Islet precursor cell (in vitro differentiated cells): ENCODE measurements at places on chromosomes 4 and X.

- DNase-seq, result no peak
Measured at GRCh38 chr4:105650190-105650589, 58.3 kb downstream of the INTS12 start.

DNA sequence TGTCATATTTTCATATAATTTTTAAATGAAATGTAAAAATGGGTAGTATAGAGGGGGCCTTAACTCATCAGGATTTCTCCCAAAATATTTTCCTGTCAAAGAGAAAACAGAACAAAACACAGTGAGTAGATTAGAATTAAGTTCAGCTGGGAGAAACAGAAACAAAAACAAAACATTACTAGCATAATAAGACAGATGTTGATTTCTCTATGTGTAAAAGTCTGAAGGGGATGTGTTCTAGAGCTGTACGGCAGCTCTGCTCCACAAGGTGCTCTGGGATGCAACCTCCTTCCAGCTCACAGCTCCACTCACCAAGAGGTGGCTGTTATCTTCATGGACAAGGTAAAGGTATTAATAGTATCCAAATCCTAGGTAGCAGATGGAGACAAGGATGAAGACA is 72.8 kb downstream of the ARHGEF38 start:
- no peak for DNase-seq

- no peak for DNase-seq
Measured at GRCh38 chr4:7112656-7113055, 44.8 kb upstream of the GRPEL1 start.

DNA sequence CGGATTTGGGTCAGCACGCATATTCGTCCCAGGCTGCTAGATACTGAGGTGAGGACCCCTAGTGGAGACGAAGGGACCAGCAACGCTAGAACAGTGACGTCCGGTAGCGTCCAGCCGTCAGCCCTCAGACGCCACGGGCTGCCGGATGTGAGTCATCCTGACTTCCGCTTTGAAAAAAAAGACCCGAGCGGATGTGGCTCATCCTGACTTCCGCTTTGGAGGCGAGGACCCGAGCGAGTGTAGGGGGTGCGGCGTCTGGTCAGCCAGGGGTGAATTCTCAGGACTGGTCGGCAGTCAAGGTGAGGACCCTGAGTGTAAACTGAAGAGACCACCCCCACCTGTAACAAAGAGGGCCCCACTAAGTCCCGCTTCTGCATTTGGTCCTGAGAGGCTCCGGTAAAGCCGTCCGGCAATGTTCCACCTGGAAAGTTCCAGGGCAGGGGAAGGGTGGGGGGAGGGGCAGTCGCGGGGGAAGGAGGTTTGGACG is at the start of gene MAGEB2:
TSS of gene MAGEB2 (plus strand) at position 207 of the 487 bp plus-strand sequence. CDS start 3,018 bp downstream, outside the sequence.
- no peak for DNase-seq

GRCh38 chrX:103861200-103861599 is 29.1 kb upstream of the RAB9B start:
- DNase-seq, result no peak

DNA sequence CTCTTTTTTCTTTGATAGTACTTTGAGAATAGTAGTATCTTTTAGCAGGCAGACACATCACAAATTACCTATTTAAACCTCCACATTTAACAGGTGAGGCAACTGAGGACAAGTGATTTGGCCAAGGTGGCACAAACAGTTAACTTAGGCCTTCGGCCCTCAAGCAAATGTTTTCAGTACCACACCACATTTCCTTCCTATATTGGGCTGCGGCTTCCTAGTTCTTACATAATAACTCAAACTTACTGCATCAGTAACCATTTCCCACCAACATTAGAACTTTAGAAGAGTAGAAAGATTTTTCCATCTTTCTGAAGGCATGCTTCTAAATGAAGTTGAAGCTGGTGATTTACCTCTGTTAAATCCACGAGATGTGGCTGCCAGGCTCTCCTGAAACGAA is 63.2 kb upstream of the SLC4A4 start:
- DNase-seq, result no peak

DNA sequence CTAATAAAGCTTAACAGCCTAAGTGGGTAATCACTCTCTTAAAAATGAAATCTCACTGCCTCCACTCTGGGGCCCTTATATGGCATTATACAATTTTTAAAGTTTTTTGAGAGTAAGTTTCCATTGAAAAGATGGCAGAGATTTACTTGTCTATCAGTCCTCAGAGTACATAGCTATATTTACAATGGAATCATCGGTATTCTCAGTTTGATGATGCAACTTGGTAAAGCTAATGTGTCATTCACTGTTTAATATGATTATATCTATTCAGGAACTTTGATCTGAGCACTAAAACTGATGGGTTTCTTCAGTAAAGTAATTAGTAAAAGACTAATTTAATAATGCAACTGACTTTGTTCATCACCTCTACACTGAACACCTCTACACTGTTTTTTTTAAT is 51.6 kb downstream of the CT47B1 start:
- no peak for DNase-seq

- DNase-seq, result no peak
Measured at GRCh38 chr4:44674471-44674870, 3.7 kb upstream of the GUF1 start.

- DNase-seq, result no peak
Measured at GRCh38 chr4:2101346-2102044, 42.4 kb downstream of the NAT8L start.

DNA sequence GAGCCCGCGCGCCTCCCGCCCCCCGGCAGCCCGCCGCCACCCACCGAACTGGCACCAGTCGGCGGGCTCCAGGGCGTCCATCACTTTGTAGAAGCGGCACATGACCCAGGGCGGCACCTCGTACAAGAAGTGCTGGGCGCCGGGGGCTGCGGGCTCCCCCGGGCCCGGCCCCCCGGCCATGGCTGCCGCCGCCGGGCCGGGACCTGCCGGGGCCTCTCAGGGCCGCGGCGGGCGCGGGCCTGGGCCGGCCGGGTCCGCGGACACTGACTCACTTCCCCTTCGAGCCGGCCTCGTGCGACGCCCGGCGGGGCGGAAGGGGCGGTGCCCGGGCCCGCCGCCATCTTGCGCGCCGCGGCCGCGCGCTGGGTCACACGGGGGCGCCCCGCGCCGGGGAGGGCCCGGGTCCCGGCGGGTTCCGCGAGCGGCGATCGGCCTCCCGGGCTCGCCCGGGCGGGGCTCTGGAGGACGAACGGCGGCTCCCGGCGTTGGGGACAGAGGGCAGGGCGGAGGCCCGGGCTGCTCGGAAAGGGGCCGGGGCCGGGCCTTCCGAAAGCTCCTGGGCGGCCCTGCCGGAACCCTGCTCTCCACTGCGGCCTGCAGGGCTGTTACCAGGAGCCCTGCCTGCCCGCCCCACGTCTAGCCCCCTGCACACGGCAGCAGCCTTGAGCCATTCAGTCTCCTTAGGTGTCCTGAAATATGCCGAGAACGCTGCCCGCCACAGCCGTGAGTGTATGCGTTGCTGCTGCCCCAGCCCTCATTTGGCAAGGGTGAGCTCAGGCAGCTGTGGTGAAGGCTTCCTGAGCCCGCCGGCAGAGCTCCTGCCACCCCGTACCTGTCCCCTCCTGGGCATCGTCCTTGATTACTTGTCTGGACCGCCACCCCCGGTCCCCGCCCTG is at the start of gene IRAK1:
TSS of gene IRAK1 (minus strand) at position 270 of the 896 bp plus-strand sequence. CDS start at position 180, 90 bp downstream.
- DNase-seq, result no peak

DNA sequence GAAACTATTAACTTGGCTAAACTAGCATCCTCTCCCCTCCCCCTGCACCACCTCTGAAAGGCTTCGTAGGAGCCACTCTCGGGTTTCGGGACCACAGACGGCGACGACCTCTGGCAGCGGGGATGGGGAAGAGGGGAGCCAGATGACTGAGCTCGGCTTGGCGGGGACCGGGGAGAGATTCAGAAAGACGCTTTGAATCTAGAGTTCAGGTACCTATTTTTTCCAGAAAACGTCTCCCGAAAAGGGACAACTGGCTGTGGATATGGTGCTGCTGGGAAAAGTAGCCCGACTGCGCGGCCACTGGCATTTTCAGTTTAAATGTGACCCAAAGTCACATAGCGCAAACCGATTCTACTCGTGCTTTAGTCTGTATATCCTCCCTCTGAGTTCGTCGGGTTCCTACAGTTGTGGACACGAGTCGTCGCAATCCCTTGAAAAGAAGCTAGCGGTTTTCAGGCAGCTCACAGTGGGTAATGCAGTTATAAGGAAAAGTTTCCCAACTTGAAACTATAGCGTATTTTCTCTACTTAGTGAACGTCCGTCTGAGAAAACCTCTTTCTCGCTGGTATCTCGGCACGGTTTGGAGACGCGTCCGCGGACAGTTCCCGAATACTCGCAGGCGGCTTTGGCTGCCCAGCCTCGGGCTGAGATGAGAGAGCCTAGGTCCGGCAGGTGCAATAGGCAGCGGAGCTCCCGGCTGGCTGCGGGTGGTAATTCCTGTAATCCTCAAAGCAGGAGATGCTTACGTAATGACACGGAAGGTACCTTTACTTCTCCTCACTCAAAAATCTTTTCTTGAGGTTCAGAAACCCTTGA is 1.3 kb downstream of the PARM1 start:
- peak; percentile 58 for DNase-seq

- peak; percentile 70 for DNase-seq
Measured at GRCh38 chr4:95124906-95125504, 367.2 kb downstream of the BMPR1B start.

- DNase-seq, result peak; percentile 87
Measured at GRCh38 chrX:54042609-54043021, 1.7 kb downstream of the PHF8 start.

DNA sequence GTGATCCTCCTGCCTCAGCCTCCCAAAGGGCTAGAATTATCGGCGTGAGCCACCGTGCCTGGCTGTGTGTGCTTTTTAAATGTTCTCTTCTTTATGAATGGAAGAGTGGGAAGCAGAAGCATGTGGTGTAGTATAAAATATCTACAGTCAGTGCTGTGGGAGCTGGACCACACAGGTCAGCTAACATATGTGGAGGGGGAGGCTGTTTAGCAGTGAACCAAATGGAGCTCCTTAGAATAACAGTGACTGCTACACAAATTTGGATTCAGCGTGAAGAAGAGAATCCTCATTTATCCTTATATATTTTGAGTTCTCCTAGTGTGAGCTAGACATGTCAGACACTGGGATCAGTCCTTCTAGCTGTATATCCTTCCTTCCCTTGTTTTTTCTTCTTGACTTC is 3.2 kb downstream of the SNX25 start:
- no peak for DNase-seq

DNA sequence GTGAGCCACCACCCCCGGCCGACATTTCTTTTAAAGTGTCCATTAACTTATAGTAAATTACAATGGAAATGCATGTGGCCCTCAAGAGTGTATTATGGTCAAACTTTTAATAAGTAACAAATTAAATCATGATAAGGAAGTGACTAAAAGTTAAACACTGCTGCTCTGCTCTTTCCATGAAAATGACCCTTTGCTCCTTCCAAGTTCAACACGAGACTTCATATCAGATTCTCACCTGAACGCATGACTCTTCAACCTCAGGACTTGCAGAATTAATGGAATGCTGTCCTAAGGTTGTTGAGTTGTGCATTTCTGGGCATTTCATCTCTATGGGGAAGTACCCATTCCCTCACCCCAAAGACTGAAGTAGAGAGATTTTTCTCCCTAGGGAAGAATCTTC is 27.1 kb downstream of the AWAT2 start:
- no peak for DNase-seq

- peak; percentile 87 for DNase-seq
Measured at GRCh38 chrX:53093177-53093655, 726 bp upstream of the KANTR start.

GRCh38 chr4:87949961-87950360 is 25.6 kb upstream of the SPP1 start:
- no peak for DNase-seq

DNA sequence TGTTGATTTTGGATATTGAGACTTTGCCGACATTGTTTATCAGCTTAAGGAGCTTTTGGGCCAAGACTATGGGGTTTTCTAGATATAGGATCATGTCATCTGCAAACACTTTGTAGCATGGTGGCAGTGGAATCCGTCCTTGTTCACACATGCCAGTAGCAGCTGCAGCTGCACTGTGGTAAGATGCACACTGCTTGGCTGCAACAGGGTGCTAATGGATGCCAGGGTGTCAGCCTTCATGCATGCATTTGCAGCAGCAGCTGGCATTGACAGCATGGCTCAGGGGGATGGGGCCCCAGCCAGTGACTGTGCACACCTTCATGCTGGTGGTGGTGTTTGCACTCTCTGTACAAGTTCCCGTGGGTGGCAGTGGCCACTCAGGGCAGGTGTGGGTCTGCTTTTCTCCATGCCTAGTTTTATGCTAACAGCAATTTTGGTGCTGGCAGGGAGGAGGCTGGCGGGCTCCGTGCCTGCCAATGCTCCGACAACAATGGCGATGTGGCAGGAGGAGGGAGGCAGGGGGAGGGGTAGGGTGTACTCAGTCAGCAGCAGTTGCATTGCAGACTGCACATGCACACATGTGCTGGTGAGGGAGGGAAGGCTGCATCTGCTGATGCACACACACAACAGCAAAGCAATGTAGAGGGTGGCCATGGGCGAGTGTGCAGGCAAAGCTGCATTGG is 37.5 kb downstream of the BEX3 start:
- DNase-seq, result no peak

DNA sequence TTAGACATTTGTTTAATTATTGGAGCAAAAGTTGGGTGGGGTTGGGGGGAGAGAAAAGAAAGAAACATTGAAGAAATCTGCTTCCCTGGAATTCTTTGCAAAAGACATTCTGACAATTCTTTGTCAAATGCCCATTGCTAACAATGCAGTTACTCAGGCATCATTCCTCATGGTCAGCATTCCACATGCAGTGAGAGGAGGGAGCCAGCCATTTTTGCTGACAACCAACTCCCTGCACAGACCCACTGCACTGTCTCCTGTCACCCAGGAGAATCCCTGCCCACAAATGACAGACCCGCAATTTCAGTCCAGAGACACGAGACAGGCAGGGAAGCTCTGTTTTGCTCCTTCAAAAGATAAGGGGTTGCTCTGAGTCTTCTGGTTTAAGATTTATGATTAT is 985.1 kb upstream of the SLIT2 start:
- DNase-seq, result peak; percentile 69

GRCh38 chrX:129783291-129783713 is 3.6 kb downstream of the SASH3 start:
- peak; percentile 32 for DNase-seq

DNA sequence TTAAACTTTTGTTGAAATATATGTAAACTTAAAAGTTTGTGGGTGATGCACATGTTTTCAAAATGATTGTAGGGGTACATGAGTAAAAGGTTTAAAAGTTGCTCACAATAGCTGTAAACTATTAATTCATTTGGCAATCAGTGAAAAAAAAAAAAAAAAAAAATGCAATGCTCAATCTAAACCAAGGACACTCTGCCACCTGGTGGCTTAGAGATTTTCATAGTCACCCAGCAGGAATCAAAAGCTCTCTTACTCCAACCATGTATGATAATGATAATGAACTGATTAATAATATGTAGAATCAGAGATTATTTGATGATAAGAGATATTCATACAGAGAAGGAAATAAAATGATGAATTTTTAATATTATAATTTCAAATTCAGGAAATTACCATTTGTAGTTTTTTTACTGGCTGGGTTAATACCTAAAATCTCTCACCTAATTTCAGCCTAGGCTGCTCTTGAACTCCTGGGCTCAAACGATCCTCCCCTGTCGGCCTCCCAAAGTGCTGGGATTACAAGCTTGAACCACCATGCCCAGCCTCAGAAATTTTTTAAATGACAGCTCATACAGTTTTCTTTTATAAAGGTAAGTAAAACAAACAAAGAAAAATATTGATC is 46.9 kb upstream of the SLC25A4 start:
- no peak for DNase-seq
